ENCODE measurements at places on chromosomes 16 and 17.

- DNase-seq = no peak
These were observed 662.5 kb upstream of the SALL1 start for GRCh38 chr16:51813609-51814008.

GRCh38 chr16:20147091-20147490, 73.4 kb upstream of the GPR139 start:
- DNase-seq = no peak

GRCh38 chr16:17324451-17324850, 146.3 kb downstream of the XYLT1 start:
- no peak for DNase-seq

- DNase-seq = no peak
These were observed 5.5 kb downstream of the GAST start for GRCh38 chr17:41717408-41718286.

- DNase-seq = no peak
These were observed 11.2 kb downstream of the ARHGAP23 start for GRCh38 chr17:38439436-38439835.

DNA sequence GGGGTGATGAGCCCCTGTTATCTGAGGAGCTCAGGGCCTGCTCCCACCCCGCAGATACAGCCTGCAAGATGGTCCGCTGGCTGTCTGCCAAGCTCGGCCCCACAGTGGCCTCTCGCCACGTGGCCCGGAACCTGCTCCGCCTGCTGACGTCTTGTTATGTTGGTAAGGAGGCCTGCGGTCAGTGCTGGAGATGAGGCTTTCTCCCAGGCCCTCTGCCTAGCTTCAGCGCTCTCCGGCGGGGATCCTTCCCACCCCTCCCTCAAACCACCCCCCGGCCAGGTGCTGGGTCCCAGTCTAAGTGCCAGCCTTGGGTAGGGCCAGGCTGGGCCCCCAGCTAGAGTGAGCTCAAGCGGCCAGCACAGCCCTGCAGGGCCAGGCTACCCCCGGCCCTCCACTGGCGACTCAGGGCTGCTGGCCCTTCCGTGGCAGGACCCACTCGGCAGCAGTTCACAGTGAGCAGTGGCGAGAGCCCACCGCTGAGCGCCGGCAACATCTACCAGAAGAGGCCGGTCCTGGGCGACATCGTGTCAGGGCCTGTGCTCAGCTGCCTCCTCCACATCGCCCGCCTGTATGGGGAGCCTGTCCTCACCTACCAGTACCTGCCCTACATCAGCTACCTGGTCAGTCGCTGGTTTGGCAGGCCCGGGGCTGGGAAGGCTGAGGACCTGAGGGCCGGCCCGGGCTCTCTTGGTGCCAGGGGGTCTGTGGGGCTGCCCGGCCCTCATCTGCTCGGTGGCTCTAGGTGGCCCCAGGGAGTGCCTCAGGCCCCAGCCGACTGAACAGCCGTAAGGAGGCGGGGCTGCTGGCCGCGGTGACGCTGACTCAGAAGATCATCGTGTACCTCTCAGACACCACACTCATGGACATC, 6.1 kb downstream of the WDR81 start:
- peak; percentile 69 for DNase-seq

DNA sequence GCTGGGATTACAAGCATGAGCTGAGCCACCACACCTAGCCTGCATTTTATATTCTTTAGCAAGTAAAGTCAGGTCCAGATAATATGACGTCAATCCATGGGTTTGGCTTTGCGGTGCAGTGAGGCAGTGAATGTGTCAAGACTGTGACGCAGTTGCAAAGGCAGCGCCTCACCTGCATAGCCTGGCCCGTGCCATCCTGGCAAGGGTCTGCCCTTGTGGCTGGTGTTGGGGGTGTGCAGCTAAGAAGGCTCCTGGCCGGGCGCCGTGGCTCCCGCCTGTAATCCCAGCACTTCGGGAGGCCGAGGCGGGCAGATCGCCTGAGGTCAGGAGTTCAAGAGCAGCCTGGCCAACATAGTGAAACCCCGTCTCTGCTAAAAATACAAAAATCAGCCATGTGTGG, 7.0 kb downstream of the PDF start:
- no peak for DNase-seq

DNA sequence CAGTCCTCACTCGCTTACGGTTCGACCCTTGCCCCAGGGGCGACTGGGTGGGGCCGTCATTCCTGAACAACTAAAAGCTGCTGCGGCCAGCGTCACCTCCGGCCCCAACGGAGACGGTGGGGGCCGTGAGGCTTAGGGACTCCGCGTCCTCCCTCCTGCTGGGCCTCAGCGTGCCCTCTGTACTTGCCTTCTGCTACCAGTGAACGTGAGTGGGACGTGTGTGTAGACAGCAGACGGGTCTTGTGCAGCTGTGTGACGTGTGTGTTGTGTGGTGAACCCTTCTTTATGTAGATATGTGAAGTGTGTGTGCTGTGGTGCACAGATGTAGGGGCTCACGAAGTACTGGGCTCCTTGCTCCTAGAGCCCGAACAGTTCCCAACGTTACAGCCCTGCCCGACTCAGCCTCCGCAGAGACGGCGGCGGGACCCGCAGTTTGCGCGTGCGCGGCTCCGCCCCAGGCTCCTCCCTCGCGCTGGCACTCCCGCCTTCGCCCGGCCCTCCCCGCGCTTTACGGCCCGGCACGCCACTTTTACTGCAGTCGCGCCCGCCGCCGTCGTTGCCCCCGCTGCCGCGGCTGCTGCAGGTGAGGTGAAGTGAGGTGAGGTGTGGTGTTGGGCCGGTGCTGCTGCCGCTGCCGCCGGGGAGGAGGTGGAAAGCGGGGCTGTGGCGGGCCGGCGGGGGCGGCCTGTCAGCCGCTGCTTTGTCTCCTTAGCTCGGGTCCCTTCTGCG, at the start of gene PHAF1:
TSS of gene PHAF1 (plus strand) at position 535 of the 729 bp plus-strand sequence. CDS start 235 bp downstream, outside the sequence.
- DNase-seq = peak; percentile 91

DNA sequence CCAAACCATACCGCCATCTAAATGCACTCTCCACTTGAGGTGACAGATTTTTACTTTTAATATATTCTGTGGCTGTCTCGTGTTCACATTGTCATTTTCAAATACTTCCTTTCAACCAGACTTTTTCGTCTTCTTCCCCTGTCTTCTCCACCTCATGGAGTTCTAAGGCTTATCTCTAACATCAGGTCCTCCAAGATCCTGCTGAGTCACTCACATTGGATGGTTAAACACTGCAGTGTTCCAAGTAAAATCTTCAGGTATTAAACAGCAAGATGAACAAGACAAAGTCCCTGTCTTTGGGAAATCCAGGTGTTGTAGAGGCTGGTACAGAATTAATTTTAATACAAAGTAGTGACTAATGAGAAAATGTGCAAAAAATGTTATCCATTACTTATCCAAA, 330.2 kb upstream of the KIF2B start:
- DNase-seq = no peak

All from cerebellar cortex (tissue), 1 donor.